T-helper 1 cell (primary cell): ENCODE measurements at places on chromosomes 2 and 18.

DNA sequence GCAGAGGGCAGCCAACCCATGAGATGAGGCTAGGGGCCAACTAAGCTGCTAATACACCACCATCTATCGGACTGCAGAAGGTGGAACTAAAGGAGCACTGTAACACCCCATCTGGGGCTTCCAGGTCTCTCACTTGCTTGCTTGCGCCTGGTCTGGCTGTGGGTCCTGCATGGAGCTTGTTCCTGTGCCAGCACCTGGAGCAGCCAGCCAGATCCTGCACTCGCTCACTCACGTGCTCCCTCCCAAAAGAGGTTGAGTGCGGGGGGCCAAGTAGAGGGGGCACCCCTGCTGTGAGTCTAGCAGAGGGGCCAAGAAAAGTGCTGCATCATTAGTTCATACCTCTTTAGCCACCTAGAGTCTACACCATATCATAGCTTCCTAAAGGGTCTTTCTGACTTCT, 250.9 kb downstream of the LRRTM4 start:
- no peak for DNase-seq

DNA sequence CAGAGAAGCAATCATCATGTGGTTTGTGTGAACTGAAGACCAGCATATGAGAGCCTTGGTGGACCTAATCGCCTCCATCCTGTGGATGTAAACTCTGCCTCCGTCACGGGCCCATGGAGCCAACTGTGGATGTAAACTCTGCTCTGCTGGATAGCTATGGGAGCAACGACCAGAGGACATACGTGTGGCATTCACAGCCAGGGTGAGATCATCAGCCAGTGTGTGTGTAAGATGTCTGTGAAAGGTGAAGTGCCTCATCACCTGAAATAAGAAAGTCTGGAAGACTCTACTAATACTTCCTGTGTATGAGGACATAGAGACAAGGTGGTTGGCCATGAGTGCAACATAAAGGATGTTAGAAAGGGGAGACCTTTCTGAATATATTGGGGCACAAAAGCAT, 63.5 kb downstream of the CYB5A start:
- no peak for DNase-seq

DNA sequence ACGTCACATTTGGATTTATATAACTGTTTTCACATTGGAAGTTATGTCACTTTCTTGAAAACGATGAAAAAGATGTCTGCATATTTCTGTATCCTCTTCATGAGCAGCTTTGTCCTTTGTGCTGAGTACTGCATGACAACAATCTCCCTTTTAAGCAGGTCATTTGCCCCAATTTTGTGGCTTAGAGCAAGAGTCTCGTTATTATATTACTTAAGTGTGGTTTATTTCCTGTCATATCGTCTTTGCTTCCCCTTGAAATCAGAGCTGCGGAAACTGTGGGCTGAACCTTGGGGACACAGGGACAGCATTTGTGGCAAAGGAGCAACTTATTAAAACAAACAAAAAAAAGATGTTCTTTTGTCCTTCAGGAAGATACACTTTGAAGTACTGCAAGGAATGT, 254.0 kb upstream of the DSEL start:
- no peak for DNase-seq

GRCh38 chr18:44343570-44343969, 337.1 kb upstream of the SETBP1 start:
- DNase-seq: no peak

DNA sequence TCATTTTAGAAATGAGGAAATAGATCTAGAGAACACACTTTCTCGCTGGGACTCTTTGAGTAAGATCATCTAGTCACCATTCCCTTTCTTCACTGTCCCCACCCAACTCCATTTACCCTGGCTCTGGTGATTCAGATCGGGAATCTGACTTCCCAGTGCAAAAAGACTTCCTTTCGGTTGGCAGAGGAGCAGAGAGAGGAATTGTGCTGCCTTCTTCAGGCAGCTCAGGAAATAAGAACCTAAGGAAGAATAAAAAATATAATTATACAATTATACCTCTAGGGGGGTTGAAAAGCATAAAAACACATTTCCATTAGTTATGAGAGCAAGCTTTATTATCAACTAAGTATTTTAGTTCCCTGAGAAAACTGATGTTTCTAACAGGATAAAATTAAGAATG, 9.3 kb upstream of the MPP4 start:
- no peak for DNase-seq

GRCh38 chr18:63579616-63580015, 7.5 kb upstream of the SERPINB13 start:
- no peak for DNase-seq

GRCh38 chr2:1492711-1493430, 79.6 kb downstream of the TPO start:
- no peak for DNase-seq

- no peak for DNase-seq
These were observed 455.1 kb upstream of the DDX18 start for GRCh38 chr2:117359266-117359914.

DNA sequence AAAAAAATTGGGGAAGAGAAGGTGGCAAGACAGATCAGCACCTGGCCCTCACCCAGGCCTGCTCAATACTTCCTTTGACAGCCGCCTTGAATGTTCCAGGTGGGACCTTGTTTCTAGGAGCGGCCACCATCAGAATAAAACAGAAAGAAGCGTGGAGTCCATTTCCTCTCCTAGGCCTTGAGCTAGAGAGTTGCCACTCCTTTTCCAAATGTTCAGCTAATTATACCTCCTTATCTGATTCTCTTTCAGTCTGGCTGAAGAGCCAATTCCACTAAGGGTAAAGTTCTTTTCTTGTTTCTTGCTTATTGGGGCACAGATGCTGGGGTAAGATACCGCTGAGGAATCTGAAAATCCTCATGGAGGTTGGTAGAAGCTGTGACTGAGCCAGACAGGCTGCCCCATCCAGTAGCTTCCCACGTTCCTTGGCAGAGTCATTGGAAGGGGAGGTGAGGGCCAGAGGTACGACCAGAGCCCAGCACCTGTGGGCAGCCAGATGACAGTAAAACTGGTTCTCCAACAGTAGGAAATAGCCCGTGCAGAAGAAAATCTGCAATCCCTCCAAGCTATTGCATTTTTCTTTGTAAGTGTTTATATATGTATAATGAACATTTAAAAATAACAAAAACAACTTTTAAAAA, 51.5 kb downstream of the PLB1 start:
- DNase-seq: no peak
